ENCODE measurements at places on chromosomes 12 and 14. TPM values are rescaled to one million over a fixed set of nuclear protein-coding genes. Genes with fewer than 3 reads are reported as not detected.

The CNTN1 gene
- 37.3 TPM for total RNA-seq

The PLEKHD1 gene
- total RNA-seq: 0.10 TPM

DNA sequence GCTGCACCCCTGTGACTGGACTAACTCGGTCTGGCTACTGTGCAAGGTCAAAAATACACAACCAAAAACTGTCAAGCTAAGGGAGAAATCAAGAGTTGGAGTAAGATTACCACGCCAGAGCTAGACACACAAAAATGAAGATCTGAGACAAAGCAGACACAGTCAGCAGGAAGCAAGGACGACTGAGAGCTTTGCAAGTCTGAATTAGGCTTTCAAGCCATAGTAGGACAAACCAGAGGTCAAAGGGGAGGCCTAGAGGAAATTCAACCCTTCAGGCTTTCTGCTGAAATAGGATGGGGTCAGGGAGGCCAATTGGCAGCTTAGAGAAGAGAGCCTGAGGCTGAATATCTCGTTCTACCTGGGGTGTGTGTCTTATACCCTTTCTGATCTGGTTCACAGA is 117.3 kb downstream of the LLPH start:
- no peak for DNase-seq

GRCh38 chr12:52452101-52452500 is at the start of gene KRT6B:
TSS of gene KRT6B (minus strand) at chr12:52452146. CDS start at chr12:52452078, 68 bp downstream.
- DNase-seq: no peak

GRCh38 chr12:63981343-63981742 is 136.8 kb downstream of the SRGAP1 start:
- no peak for DNase-seq

GRCh38 chr14:35829449-35829848 is 3.3 kb downstream of the BRMS1L start:
- no peak for DNase-seq

GRCh38 chr12:80655751-80656150 is 51.7 kb upstream of the MYF6 start:
- DNase-seq: no peak

- peak; percentile 16 for DNase-seq
Measured at GRCh38 chr14:100844082-100844408, 18.1 kb downstream of the MEG3 start.

The C3AR1 gene
- 26.6 TPM for total RNA-seq

The AKAP6 gene
- total RNA-seq: 108 TPM

All from posterior vena cava (tissue), 2 donors.